Activated gamma-delta T cell treated with Interleukin-2 at 50 U/mL for 16 hours (primary cell): ENCODE measurements at places on chromosomes 5 and 9.

- peak; percentile 26 for DNase-seq
Measured at GRCh38 chr5:65480306-65480865, 1.3 kb downstream of the ADAMTS6 start.

DNA sequence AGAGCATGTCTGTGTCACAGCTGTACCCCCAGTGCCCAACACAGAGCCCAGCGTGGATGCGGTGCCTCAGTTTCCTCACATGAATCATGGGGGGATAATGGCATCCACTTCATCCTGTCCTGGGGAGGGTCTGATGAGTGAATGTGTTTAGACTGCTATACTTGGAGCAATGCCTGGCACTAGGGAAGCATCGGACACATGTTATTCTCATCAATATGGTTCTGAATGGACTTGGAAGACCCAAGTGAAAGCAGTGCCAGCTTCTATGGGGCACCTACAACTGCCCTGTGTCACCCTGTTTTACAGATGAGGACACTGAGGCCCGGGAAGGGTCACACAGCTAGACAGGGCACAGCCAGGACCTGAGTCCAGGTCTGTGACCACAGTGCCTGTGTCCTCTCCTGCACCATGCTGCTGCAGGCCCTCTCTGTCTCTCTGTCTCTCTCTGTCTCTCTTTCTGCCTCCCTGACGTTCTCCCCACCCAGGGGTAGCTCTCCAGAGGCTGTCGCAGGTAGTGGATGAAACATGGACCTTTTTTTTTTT is 42.3 kb upstream of the NEK6 start:
- DNase-seq = no peak

DNA sequence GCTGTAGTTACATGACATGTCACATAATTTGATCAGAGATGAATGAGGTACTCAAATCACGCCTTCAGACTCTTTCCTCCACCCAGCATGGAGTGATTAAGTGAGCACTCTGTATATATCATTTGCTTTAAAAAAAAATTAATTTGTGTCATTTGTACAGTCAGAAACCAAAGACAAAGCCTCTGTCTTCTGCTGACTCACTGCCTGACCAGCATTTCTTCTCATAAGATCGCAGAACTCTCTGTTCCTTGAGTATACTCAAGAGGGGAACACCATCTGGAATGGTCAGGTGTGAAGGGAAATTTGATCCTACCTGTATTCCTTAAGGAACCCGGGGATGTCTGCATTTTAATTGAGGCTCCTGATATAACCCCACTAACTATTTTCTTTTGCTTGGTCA is 254.4 kb downstream of the FAM114A2 start:
- no peak for DNase-seq

GRCh38 chr5:176994460-176995121 is 12.0 kb downstream of the UIMC1 start:
- DNase-seq = no peak
